ENCODE measurements at places on chromosomes 6 and 20.

DNA sequence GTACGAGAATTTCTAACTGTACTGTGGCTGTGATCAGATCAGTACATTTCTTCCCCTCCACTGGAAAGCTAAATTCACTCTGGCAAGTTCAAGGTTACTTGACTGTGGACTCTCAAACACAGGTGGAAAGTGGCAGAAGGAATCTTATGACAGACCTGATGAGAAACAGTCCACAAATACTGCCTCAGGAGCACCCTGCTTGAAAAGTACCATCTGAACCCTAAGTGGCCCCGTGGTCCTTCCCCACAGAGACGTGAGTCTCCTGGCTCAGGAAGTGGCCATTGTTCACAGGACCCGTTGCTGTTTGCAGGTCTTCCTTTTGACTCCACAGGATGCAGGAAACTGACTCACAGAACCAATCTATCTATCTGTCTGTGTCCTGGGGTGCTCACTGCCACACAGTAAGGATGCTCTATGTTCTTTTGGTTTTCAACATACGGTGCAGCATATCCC lies 47.5 kb upstream of the NHSL1 start:
- DNase-seq = no peak

GRCh38 chr6:130105996-130106704 lies 87.8 kb downstream of the L3MBTL3 start:
- no peak for DNase-seq

DNA sequence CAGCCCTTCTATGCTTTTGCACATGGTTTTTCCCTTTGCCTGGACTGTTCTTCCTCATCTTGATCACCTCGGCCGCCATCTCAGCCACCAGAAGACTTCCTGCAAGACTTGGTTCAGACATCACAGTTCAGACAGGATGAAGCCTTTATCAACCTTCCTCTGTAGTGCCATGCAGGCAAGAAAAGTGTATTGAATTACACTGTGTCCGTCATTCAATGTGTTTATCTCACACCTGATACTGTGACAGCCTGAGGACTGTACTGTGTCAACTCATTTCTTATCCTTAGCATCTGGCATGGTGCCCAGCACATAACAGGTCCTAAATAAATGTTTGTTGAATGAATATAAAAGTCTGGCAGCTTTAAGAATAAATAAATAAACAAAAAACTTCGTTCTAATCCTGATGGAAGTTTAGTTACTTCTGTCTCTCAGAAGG lies 133.3 kb upstream of the MAN1A1 start:
- no peak for DNase-seq

DNA sequence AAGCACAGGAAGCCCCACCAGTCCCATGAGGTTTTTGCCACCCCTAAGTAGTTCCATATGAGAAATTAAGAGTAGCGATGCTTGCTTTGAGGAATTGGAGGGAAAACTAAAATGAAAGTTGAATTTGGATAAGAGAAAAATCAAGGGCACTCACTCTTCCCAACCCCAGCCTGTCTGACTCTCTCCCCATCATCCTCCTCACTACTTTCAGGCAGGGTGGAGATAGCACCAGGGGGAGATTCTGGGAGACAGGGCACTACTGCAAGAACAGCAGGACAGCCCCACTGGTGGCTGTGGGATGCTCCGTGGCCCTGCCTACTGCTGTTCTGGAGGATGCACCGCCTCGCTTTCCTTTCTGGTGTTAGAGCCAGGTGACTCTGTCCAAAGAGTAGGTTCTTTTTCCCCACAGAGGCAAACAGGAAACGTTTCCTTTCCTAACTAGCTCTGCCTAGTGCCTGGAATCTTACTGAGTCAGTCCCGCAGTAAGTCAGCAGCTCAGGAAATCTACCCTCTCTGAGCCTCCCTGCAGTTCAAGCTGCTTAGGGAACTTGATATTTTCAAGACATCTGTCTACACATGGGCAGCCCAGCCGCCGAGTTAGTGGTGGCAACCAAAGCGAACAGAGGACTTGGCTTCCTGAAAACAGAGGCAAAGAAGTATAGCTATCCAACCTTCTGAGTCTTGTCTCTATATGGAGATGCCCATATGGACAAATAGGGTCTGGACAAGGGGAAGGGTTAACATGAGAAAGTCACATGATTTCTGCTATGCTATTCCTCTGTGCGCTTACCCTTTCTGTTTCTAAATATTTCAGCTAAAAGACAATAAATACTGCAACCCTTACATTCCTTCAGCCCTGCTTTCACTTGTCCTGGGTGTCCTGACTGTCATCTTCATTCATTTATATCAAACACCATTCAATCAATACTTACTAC lies 11.4 kb downstream of the HLA-E start:
- DNase-seq = no peak

DNA sequence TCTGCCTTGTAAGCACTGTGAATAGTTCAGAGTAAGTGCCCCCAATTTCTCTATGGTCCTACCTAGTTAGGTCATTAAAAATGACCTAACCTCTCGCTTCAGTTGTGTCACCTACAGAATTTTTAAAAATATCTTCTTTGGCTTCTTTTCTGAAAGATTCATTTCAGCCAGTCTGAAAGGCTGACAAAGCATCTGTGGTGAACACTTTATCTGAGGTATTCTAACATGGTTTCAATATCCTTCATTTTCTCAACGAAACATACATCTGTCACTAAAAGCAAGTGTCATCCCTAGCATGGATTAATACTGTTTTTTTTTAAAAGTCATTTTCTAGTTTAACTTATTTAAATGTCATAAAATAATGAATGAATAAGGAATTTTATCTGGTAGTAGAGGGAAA lies 5.1 kb downstream of the DPM1 start:
- DNase-seq = no peak

DNA sequence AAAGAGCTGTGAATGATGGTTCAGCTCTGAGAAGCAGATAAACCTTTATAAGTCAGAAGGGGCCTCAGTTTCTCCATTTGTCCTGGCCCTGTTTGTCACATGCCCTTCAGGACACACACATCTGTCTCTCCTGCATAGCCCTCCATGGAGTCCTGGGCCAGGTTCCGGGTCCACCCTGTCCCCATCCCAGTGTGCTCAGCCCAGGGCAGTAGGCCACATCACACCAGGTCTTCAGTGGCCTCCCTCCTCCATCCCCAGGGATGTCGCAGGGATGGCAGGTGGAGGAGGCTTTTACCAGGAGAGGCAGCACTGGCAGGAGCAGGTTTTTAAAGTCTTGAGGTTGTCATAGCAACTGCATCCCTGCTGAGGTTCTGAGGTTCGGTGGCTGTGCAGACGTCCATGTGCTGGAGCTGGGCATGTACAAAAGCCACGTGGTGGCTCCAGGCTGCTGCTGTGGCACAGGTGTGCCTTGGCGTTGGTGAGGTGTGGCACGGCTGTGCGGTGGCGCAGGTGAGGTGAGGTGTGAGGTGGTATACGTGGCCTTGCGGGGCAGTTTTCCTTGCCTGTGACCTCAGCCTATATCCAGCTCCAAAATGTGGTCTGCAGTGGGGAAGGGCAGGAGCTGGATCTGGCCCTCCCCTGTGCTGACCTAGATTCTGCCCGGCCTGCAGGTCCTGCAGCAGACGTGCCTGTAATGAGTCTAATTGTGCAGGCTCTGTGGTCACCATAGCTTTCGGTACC lies 8.0 kb upstream of the NPBWR2 start:
- DNase-seq = peak; percentile 1

DNA sequence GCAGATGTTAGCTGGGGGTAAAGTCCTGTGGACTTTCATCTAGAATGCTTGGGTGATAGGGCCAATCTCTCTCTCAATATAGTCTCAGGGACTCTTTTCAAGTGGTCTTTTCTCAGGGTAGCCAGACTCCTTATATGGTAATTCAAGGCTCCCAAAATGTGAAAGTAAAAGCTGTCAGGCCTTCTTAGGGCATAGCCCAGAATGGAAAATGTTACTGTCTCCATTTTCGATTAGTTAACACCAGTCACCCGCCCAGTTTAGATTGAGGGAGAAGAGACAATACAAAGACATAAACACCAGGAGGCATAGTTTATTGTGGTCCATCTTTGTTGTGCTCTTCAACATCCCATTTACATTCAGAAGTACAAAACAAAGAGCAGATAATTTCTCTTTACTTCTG lies 295.8 kb downstream of the EPHA7 start:
- DNase-seq = no peak

GRCh38 chr6:140661691-140662090 lies 1287.2 kb upstream of the CITED2 start:
- DNase-seq = no peak

DNA sequence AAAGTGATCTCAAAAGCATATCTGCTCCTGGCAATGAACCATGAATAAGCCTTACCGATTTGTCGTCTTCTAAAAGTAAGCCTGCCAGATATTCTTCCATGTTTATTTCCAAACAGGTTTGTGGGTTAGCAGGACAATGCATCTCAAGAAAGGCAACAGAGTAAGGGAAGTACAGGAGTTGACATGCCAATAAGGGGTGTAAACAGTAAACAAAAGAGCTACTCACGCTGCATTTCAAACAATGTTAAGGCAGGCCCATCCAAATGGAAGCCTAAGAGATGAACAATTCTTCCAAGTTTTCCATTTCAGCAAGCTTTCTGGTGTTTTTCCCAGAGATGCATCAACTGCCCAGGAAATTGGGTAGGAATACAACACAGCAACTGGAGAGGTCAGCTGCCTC lies 27.8 kb upstream of the CRIP3 start:
- no peak for DNase-seq

GRCh38 chr20:3935956-3936340 lies 46.8 kb downstream of the PANK2 start:
- DNase-seq = no peak

GRCh38 chr6:82987951-82988350 lies 77.7 kb downstream of the UBE3D start:
- DNase-seq = no peak

DNA sequence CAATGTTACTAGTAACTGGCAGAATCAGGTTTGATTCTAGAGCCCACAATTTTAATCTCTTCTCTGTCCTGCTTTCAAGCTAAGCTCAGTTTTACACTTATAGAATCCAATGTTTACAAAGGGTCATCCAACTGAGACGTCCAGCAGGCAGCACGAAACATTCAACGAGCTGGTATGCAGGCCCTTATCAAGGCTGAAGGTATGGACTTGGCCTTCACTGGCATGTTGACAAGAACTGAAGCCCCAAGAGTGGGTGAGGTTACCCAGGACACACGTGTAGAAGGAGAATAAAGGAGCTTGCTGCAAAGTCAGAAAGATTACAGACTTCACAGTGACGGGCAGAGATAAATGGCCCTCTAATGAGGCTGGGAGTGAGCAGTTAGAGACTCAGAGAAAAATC lies 187.4 kb downstream of the KIF16B start:
- no peak for DNase-seq

DNA sequence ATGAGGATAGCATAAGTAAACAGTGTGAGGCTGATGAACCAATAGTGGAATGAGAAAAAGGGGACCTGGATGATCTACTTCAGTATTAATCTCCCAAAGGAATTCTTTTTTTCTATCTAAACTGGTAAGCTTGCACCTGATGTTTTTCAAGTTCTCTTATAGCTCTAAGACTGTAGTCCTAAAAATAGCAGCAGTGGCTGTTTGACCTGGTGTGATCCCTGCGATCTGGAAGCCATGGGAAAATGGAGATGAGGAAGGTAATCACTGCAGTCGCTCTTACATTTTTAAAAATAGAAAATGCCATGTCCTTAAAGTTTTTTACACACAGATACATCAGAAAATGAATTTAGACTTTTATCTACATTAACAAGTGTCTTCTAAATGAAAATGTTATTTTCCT lies 926.4 kb upstream of the SLC35B3 start:
- no peak for DNase-seq

GRCh38 chr6:132202574-132202973 lies 198.7 kb downstream of the MOXD1 start:
- no peak for DNase-seq

DNA sequence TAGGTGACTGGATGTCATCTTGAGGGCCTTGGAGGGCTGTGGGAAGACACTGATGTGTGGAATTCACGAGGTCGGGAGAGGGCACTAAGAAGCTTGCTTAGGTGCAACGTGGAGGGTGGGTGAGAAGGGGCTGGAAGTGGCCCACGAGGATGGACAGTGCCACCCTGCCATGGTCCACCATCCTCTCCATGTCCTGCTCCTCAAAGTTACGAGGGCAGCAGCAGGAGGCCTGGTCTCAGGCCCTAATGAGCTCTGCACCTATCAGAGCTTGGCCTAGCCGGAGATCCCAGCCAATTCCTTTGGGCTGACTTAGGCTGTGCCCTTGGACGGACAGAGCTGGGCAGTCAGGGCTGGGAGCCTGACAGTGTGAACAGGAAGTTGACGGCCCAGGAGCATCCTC lies 27.8 kb upstream of the SCRT2 start:
- no peak for DNase-seq

- DNase-seq = no peak
These were observed 41.3 kb upstream of the SLC22A16 start for GRCh38 chr6:110517601-110518281.

- no peak for DNase-seq
These were observed 34.3 kb upstream of the TULP4 start for GRCh38 chr6:158278004-158278403.

- no peak for DNase-seq
These were observed 7.9 kb downstream of the EXOC2 start for GRCh38 chr6:684831-685636.

GRCh38 chr20:5376228-5376627 lies 59.5 kb upstream of the PROKR2 start:
- no peak for DNase-seq
